ENCODE measurements at places on chromosomes 7 and 10. TPM values are rescaled to one million over a fixed set of nuclear protein-coding genes. Genes with fewer than 3 reads are reported as not detected.

- no peak for DNase-seq
These were observed 140.7 kb downstream of the VTI1A start for GRCh38 chr10:112587729-112588128.

DNA sequence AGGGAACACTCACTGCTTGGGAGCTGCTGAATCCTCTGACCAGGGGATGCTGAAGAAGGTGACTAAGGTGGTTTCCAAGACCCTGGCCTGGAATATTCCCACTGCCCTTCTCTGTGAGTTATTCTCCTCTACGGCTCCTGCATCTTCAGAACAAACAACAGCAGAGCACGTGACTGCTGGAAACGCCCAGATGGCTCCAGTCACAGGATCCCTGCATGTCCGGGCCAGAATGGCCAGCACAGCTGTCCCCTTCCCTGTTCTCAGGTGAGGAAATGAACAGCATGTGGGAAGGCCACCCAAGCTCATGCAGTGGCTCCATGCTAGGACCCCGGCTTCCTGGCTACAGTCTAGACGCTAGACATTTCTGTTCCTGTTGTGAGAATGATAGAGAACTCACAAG, 43.1 kb downstream of the GHRHR start:
- no peak for DNase-seq

- DNase-seq = no peak
These were observed 111.6 kb downstream of the FAM53B start for GRCh38 chr10:124632566-124632965.

GRCh38 chr7:56229631-56230030, 113.4 kb upstream of the NUPR2 start:
- DNase-seq = no peak

DNA sequence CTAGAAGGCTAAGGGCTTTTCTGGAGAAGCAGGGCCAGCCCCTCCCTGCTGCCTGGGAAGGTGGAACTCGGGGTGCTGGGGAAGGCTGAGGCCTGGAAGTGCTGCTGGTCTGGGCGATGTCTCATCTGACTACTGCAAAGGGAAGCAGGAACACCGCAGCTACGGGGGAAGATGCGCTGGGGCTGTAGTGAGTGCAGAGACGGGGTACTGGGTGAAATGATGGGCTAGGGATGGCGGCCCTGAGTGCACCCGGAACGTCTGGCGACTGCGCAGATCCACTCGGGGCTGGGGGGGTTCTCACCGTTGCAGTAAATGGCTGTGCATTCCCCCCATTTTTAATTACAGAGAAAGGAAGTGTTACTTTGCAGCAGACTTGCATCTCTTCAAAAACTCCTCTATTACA, 195.4 kb upstream of the ADARB2 start:
- DNase-seq = no peak

- no peak for DNase-seq
These were observed 10.4 kb downstream of the KPNA7 start for GRCh38 chr7:99197498-99197897.

- peak; percentile 57 for DNase-seq
These were observed 29.5 kb upstream of the LRRC17 start for GRCh38 chr7:102883098-102883860.

- DNase-seq = no peak
These were observed 90.1 kb downstream of the FAM53B start for GRCh38 chr10:124653811-124654651.

DNA sequence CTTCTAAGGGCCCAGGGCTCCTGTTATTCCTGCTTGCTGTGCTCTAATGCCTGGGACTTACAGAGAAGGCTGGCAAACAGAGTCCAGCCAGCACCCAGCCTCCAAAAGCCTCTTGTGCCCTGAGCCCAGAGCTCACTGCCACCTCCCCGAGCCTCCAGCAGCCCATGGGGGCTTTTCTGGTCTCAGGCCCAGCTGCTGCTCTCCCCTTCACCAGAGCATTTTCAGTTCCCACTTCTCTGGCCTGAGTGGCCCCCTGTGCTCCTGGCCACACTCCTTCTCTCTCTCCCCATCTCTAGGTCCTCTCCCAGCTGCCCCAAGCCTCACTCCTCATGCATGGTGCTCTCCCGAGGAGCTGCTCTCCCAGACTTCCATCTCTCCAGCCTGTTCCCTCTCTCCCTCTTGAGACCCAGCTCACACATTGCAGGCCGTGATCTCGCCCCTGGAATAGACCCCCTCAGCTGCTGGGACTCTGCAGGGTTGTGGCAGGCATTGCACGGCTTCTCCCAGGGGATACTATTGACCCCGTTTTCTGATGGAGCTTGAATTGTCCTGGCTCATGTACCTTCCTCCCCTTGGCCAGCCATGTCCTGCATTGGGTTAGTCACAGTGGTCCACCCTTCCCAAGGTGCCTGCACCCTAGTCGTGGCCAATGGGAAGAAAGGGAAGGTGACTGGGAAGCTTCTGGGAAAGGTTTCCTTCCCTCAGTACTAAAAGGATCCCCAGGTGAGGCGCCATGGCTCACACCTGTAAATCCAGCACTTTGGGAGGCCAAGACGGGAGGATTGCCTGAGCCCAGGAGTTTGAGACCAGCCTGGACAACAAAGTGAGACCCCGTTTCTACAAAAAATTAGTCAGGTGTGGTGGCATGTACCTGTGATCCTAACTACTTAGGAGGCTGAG, 9.0 kb upstream of the RASSF4 start:
- DNase-seq = no peak

DNA sequence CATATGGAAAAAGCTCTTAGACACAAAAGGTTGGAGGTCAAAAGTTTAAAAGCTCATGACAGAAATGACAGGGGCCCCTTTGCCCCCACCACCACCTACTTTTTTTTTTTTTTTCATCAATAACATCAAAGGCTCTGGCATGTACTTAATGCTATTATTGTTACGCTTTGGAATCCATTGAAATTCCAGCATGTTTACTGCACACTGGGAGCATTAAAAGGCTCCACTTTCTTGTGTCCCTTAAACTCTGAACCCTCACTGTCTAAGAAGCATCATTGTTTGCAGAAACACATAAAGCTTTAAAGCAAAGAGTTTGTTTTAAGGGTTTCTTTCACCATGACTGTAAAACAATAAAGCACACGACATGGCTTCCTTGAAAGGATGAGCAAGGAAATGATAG, 149.4 kb downstream of the GLI3 start:
- DNase-seq = no peak

GRCh38 chr7:85612514-85612913, 425.7 kb upstream of the SEMA3D start:
- DNase-seq = no peak

- DNase-seq = peak; percentile 94
These were observed 290.7 kb downstream of the CCDC3 start for GRCh38 chr10:12710594-12711349.

DNA sequence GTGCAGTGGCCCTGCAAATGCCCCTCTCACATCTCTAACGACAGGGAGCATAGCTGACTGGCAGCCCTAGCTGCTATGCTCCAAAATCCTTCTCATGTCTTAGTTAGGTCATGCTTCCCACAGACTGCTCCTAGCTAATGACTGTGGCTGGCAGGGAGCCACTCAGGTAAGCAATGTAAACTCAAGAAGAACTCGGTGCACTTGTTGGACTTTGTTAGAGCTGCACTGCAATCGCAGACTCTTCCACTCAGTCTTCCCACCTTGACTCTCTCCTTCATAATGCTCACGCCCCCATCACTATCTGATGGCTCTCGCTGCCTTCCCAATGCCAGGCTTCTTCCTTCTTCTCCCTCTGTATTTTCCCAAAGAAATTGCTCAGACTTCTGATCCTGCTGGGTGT, 24.0 kb downstream of the OR9A2 start:
- no peak for DNase-seq

DNA sequence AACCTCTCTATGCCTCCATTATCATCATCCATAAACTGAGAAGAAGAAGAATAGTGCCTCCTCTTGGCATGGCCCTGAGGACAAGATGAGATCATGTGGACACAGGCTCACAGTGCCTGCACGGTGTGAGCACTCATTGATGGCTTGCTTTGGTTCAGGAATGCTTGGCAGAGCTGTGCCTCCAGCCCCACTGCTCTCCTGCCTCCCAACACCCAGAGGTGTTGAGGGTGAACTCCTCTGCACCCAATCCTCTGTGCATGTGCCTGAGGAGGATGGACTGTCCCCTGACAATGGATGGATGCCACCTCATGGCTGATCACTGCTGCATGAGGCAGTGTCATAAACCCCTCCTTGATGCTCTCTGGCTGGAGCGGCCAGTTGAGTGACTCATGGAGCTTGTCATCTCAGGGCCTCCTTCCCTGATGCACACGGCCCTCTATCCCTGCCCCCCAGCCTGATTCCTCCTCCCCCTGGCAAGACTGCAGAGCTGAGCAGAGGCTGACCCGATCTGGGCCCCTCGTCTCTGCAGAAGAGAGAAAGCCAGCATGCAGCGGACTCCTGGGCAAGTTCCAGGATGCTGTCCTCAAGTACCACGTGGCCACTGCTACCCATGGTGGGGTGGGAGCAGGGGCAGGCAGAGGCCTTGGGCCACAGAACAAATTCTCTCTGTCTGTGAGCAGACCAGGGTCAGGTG, 136.3 kb downstream of the KCNMA1 start:
- peak; percentile 90 for DNase-seq

GRCh38 chr7:87875151-87876039, 765 bp downstream of the SLC25A40 start:
- no peak for DNase-seq

DNA sequence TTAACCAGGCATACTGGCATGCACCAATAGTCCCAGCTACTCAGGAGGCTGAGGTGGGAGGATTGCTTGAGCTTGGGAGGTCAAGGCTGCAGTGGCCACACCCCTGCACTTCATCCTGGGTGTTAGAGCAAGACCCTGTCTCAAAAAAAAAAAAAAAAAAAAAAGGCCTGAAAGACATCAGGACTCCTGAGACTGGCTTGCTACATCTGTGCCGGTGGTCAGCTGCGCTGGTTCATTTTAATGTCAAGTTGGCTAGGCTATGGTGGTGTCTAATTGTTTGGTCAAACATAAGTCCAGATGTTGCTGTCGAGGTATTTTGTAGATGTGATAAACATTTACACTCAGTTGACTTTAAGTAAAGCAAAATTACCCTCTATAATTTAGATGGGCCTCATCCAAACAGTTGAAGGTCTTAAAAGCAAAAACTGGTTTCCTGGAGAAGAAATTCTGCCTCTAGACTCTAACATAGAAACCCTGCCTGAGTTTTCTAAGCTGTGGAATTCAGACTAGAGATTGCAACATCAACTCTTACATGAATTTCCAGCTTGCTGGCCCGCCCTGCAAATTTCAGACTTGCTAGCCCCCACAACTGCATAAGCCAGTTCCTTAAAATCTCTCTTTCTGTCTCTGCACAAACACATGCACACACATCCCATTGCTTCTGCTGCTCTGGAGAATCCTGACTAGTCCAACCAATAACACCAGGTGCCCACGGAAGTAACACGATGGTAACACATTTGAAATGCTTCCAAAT, 18.2 kb downstream of the MYOF start:
- DNase-seq = peak; percentile 89

DNA sequence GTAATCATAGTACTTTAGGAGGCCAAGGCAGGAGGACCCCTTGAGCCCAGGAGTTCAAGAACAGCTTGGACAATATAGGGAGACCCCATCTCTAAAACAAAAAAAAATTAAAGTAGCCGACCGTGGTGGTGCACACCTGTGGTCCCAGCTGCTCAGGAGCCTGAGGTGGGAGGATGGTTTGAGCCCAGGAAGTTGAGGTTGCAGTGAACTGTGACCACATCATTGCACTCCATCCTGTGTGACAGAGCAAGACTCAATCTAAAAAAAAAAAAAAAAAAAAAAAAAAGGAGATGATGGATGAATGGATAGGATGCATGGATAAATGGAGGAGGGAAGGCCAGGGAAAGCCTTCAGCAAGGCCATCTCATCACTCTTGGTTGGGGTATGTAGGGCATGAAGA, 33.4 kb upstream of the BMPR1A start:
- DNase-seq = no peak

GRCh38 chr10:44756216-44756615, 154.9 kb upstream of the TMEM72 start:
- peak; percentile 93 for DNase-seq

GRCh38 chr7:121166916-121167315, 161.9 kb upstream of the WNT16 start:
- DNase-seq = no peak

GRCh38 chr7:94375691-94376090, 19.0 kb upstream of the COL1A2 start:
- peak; percentile 99 for DNase-seq

DNA sequence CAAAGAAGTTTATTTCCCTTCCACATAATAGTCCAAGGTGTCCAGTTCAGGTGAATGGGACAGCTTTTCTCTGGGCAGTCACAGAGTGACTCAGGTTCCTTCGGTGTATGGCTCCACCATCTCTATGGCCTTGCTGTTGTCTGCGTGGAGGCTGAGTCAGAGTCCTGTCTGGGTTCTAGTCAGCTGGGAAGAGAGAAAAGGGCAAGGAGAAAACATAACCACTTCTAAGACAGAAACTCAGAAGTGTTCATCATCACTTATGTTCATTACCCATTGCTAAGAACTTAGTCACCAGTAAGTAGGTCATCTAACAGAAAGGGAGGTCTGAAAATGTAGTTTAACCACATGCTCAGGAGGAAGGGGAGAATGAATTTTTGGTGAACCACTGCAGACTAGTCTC, 32.4 kb upstream of the CCDC7 start:
- peak; percentile 70 for DNase-seq

GRCh38 chr10:68816796-68817412, 10.4 kb upstream of the STOX1 start:
- no peak for DNase-seq

GRCh38 chr7:130655286-130655685, 13.3 kb downstream of the COPG2 start:
- no peak for DNase-seq

GRCh38 chr10:109774121-109774440, 149.2 kb downstream of the XPNPEP1 start:
- DNase-seq = no peak

GRCh38 chr7:143018931-143019330, 8.0 kb downstream of the OR9A2 start:
- DNase-seq = peak; percentile 66

Gene ZNF862
- total RNA-seq = 8.8 TPM

Gene NME8
- total RNA-seq = not detected

Gene TFEC
- 0.36 TPM for total RNA-seq

Gene SOSTDC1
- total RNA-seq = not detected

Gene C10orf105
- total RNA-seq = not detected

Gene ANKRD61
- not detected for total RNA-seq

Gene TEX47
- total RNA-seq = not detected

Data from fibroblast of the aortic adventitia (primary cell).